ENCODE measurements at places on chromosomes 16 and 17. TPM values are rescaled to one million over a fixed set of nuclear protein-coding genes. Genes with fewer than 3 reads are reported as not detected.

The NKD1 gene
- under 0.01 TPM for total RNA-seq

The TLCD2 gene
- total RNA-seq = 4.3 TPM

The TMEM114 gene
- total RNA-seq = not detected

The CCL11 gene
- total RNA-seq = 0.15 TPM

The CDRT15L2 gene
- not detected for total RNA-seq

The OSGIN1 gene
- 1.6 TPM for total RNA-seq

The UBE2I gene
- total RNA-seq = 36.5 TPM

The ABCC3 gene
- 4.0 TPM for total RNA-seq

The TEKT5 gene
- total RNA-seq = not detected

The LGALS9B gene
- not detected for total RNA-seq

The NHLRC4 gene
- total RNA-seq = 1.4 TPM

Measured in smooth muscle cell of the coronary artery (primary cell).